ENCODE measurements at places on chromosomes 6 and 20.

DNA sequence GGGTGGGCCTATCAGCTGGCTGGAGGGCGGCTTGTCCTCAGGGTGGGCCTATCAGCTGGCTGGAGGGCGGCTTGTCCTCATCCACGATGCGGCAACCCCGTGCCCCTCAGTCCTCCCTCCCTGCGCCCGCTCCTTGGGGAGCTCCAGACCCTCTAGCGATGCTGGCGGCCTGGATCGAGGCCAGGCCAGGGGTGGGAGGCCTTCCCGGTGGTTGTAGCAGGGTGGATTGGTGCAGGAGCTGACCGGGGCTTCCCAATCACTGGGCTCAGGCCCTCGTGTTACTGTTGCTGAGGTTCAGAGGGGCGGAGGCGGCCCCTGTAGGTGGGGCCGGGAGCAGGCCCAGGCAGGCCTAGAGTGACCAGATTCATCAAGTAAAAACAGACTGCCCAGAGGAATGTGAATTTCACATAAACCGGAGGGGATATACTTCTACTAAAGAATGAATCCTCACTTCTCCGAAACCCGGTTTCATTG, 8.8 kb downstream of the SLC17A9 start:
- no peak for DNase-seq

DNA sequence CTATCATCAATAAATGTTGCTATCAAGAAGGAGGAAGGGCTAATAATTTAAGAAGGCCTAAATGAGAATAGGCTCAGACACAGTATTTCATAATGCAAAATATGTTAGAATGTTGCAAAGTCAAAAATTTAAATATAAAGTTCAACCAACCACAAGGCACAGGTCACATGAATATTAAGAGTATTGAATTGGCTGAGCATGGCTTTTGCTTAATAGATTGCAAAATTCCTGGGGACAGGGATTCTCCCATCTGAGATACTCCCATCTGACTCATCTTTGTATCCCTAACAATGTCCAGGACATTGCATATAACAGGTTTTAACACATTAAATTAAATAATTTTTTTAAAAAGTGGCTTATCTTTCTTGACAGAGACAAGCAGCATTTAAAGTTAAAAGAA, 32.9 kb upstream of the UTRN start:
- DNase-seq: no peak

DNA sequence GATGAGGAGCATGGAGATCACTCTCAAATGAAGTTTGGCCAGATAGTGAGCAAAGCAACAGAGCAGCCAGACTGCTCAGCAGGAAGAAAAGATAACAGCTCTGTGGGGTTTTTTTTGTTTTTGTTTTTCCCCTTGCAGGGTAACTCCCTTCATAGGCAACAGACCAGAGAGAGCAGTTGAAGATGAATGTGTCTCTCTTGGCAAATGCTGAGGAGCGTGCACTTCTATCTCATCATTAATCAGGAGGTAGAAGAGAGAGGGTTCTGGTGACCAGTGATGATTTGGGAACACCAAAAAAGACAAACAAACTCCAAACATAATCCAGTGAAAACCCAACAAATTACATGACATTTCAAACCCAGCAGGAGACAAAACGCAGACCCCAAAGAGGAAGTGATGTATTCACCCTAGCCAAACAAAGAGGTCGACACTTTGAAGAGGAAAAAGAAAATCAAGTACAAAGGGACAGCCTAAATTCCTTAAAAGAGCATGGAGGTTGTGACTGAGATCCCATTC, 66.2 kb upstream of the RREB1 start:
- DNase-seq: no peak

DNA sequence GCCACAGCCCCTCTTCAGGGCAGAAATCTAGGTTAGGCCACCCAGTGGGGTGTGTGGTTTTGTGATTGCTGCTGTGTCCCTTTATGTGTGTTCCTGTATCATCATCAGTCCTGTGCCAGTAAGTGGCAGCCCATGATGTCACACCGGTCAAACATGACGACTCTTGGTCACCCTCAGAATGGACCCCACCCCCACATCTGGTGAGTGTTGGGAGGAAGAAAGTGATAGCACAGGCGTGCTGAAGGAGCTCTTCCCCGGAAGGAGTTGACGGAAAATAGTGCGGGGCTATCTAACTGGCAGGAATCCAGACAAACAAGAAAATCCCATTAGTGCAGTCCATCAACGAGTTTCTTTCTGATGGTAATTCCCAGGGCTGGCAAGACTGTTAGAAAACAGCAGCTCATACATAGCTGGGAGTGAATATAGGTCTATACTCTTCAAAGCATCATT, 33.4 kb upstream of the IL17A start:
- DNase-seq: no peak

DNA sequence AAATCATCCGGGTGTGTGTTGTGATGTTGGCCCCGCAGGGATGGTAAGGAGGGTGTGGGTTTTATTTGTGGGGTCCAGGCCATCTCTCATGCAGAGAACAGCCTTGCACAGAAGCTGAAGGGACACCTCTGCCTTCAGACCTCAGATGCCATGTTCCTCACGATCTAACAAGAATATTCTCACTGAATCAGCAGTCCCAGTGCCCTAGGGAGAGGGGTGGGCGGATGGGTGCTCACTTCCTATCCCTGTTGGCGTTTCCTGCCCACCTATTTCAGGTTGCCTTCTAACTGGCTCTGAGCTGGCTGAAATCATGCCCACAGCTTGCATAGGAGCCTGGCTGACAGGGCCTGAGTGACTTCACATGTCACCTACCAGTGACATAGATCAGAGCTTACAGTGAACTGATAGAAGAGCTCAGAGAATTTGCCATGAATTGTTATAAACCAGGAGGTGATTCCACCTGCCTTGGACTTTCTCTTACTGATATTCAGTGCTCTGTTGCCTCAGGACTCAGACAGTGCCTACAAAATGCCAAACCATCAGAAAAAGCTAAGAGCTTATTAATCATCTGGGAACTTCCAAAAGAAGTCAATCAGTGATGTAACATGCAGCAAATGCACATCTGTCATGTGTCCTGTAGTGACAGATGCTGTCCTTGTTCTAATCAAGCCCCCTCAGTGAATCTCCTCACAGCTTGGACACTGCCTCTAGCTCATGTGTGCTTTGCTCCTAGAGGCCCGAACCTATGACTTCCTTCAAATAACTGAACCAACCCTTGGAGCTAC, 285.8 kb upstream of the PRND start:
- DNase-seq: no peak

- no peak for DNase-seq
Measured at GRCh38 chr20:11155156-11155756, 481.5 kb upstream of the JAG1 start.

DNA sequence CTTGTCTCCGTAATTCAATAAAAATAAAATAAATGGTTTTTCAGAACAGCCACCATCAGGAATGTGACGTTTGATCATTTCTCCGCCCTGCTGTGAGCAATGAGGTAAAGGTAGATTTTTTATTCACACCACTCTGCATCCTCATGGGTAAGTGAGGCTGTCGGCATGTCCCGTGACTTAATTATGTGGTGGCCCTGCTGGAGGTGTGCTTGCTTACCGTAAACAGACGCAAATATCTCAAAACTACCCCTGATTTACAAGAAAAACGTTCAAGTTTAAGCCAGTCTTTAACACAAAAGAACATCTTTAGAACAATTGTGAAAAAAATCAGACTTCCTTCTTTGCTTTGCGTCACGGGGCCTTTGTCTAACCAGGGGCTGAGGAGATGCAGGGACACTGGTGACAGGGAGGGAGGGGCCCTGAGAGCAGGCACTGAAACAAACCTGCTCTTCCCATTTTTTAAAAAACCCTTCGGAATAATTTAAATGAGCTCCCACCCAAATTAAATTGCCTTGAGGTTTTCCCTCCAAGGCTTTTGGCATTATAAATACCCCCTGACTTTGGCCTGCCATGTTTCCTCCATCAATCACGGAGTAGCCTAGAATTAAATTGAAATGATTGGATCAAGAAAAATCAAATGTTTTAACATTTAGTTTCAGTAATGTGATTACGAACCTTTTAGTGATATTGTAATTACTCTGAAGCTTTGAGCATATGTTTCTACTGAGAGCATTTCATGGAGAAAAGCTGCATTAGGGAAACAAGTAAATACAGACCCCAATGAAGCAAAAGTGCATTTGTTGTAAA, 13.4 kb downstream of the PRKN start:
- DNase-seq: no peak
